ENCODE measurements at places on chromosomes 16 and 17.
A peak's percentile ranks its signal among the peaks of the same experiment; 100 is the strongest.

DNA sequence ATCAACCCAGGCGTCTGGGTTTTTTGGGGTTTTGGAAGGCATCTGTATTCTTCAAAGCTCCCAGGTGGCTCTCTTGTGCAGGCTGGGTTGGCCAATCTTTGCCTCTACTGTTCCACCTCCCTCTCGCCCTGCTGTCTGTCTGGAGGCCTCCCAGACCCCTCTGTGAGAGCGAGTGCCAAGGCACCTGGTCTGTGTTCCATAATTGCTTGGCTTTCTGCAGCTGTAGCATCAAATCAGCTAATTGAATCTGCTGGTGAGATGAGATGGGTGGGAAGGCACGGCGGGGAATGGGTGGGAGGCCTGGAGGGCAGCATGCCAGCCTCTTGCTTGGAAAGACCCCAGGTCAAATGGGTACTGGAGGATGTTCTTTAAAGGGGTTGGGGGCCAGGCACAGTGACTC, 52.5 kb upstream of the CLEC19A start:
- no peak for DNase-seq

DNA sequence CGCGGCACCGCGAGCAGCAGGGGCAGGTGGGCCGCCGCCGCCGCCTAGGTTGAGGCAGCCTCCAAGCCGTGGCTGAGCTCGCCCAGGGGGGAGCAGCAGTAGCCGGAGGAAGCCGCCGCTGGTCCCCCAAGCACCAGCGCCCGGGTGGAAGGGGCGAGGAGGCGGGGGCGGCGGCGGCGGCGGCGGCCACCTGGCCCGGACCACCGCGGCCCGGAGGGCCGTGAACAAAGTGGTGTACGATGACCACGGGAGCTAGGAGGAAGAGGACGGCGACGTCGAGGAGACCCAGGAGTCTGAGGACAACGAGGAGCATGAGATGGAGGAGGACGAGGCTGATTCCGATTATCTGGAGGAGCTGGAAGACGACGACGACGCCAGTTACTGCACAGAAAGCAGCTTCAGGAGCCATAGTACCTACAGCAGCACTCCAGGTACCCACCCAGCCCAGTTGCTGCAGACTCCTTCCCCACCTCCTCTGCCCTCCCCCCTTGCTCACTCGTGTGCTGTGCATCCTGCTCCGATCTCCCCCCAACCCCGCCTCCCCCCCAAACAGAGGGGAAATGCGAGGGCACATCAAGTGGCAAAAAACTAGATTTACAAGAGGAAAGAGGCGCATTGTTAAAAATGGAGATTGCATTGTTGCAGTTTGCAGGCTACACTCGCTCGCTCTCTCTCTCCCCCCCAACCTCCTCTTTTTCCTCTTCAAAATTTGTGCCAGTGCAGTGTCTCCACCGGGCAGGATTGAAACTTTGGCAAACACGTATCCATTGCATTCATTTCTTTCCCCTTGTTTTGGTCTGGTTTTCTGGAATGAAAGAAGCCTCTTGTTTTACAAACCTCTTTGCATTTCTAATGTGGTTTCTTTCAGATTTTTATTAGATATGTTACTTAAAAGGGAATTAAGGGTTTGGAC, 41.8 kb upstream of the AMZ2 start:
- DNase-seq: no peak

DNA sequence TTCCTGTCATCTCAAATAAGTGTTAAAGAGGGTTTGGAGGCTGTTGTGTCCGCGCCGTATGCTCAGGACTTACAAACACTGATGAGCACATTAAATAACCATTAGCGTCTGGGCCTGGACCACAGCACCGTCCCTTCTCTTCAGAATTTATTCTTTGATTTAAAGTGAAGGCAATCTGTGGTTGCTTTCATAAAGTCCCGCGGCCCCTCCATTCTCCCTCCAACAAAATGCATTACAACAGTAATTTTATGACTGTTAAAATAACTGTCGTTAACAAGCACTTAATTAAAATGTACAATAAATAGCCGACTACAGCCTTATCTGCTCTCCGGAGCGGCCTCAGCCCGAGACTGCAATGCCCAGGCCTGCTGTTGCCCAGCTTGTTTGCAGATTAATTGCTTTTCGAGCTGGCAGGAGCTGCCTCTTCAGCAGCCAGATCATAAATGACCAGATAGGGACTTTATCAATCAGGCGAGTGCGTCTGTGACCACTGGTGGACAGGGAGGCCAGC, 30.6 kb upstream of the IRX3 start:
- no peak for DNase-seq

DNA sequence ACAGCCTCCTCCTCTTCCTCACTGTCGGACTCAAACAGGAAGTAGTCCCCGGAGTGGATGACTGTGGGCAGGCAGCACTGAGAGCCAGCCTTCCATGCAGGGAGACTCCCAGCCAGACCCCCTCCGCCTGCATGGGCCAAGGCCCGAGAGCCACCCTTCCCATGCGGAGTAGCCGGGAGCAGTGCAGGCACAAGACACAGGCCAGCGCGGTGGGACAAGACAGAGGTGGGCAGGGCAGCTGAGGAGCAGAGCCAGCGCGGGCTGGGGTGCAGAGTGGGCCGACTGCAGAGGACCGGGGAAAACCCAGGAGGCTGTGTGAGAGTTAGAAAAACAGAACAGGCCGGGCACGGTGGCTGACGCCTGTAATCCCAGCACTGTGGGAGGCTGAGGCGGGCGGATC, 17.6 kb downstream of the CTU2 start:
- no peak for DNase-seq

DNA sequence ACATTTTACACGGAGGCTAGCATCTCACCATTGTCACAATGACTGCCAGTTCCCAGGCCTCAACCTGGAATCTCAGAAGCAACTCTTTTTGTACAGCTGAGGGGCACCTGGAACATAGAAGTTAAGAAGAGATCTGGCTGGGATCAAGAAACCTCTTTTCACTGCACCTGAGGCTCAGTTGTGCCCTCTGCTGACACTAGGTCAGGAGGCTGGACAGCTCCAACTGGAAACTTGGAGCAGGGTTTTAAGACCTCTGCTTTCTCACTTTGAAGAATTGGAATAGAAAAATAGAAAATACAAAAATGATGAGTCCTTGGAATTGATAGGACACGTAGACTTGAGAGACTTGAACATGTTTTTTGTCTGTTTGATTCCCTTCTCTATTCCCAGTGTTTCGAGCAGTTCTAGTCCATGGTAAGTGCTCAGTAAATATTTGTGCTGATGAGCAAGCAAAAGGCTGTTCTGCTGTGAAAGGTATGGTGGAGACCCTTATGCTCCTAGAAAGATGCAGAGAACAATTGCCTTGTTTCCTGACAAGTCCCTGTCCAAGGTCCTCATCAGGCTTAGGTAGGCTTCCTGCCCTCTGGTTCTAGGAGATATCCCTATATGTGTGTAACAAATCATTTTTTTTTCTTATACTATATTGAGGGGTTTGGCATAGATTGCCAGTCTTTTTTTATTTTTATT, 13.6 kb upstream of the PPM1D start:
- peak; percentile 30 for DNase-seq

DNA sequence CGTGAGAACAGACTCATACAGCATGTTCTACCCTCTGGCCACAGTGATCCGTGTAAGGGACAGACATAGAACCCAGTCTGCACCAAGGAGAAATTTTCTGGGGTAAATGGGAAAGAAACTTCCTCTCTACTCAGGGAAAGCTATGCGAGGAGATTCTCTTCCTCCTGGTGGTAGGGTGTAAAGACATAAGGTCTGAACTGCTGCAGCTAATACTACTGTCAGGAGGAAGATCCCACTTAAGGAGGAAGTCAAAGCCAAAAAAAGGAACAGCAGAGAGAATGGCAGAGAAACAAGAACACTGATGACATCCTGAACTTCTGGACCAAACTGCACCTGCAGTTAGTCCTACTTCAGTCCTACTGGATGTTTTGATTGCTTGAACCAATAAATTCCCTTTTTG, 7.1 kb upstream of the TM4SF5 start:
- no peak for DNase-seq

GRCh38 chr17:42759982-42760651, 910 bp upstream of the RAMP2 start:
- no peak for DNase-seq

GRCh38 chr17:81656835-81657234, 493 bp upstream of the PDE6G start:
- no peak for DNase-seq

GRCh38 chr16:51116353-51116752, 34.7 kb downstream of the SALL1 start:
- no peak for DNase-seq

DNA sequence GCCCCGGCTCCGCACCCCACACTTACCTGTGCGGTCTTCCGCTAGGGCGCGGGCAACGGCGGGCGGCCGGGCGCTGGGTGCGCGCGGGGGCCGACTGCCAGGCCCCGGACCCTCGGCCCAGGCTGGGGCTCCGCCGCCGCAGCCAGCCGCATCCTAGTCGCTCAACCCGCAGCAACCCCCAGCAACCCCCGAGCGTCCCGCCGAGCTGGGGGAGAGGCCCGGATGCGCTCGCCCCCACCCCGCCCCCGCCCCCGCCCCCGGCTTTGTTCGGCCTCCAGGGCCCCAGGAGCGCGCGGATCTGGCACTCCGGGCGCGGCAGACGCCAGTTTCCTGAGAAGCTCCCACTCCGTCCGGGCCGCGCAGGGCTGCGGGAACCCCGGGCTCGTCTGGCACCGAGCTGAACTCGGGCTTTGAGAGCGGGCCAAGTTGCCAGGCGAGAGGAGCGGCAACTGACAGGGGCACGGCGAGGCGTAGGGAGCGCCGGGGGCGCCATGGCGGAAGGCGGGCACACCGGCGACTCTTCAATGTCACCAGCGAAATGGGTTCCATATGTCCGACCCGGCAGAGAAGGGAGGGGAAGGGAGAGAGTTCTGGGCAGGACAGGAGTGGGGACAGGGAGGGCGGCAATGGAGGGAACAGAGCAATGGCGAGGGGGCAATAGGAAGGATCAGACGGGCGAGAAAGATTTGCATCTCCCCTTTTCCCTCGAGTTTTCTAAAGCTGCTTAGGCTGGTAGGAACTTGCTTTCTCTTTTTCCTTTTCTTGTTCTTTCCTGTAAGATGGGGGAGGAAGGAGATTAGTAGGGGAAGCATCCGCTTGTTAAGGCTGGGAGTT, 13.7 kb downstream of the HOXB4 start:
- DNase-seq: peak; percentile 59

- peak; percentile 83 for DNase-seq
These were observed at the start of gene VAT1 for GRCh38 chr17:43021741-43022512. Gene VAT1, minus strand, starts transcription at chr17:43022385. Its CDS starts 63 bp downstream, at chr17:43022322.

- no peak for DNase-seq
These were observed 213.3 kb downstream of the CPPED1 start for GRCh38 chr16:12590409-12590808.

- DNase-seq: no peak
These were observed 33.8 kb upstream of the CRISPLD2 start for GRCh38 chr16:84785843-84786581.

- no peak for DNase-seq
These were observed 44.2 kb downstream of the NT5M start for GRCh38 chr17:17347234-17347955.

- no peak for DNase-seq
These were observed 32.5 kb upstream of the CDH11 start for GRCh38 chr16:65154321-65154720.

DNA sequence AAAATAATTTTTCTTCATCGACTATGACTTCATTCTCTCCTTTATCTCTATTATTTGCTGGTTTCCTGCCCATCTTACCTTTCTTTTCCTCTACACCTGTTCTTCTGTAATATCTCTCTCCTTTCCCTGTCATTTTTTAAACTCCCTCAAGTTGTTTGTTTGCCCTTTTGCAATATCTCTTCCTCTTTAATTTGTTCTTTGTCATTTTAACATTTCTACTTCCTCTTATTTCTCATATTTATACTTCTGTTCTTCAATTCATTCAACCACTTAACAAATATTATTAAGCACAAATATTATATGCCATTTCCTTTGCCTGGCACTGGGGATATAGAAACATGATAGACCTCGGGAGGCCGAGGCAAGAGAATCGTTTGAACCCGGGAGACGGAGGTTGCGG, 22.6 kb downstream of the MAP3K3 start:
- DNase-seq: no peak

DNA sequence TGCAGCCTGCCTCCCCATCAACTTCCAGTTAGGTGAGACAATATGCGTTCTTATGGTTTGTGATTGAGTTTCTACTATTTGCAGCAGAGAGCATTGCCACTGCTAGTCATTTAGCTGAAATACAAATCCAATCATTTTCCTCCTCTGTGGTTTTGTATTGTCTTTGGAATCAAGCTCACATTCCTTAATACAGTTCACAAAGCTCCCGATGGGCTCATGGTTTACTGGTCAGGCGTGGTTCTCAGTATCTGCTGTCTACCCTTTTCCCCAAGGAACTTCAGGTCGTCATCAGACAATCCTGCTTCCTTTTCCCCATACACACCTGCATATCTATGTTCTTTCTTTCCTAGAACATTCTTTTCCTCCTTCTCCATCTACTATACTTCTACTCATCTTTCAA, 69.6 kb upstream of the GAS7 start:
- no peak for DNase-seq

DNA sequence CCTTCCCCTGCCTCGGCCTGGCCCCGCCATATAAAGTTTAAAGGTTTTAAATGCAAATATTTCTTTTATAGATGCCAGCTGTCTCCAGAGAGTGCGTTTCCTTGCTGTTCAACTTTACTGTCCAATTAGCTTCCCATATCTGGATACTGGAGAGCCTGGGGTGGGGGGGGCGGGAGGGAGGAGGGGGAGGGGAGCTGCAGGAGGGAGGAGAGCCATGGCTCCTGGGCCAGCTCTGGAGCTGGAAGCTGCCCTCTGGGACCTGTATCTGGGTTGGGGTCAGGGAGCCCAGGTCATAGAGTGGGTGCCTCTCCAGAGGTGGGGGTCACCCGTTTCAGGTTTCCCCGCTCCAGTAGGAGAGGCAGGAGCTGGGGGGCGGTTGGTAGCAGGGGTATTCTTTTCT, 6.2 kb upstream of the GSE1 start:
- DNase-seq: no peak

DNA sequence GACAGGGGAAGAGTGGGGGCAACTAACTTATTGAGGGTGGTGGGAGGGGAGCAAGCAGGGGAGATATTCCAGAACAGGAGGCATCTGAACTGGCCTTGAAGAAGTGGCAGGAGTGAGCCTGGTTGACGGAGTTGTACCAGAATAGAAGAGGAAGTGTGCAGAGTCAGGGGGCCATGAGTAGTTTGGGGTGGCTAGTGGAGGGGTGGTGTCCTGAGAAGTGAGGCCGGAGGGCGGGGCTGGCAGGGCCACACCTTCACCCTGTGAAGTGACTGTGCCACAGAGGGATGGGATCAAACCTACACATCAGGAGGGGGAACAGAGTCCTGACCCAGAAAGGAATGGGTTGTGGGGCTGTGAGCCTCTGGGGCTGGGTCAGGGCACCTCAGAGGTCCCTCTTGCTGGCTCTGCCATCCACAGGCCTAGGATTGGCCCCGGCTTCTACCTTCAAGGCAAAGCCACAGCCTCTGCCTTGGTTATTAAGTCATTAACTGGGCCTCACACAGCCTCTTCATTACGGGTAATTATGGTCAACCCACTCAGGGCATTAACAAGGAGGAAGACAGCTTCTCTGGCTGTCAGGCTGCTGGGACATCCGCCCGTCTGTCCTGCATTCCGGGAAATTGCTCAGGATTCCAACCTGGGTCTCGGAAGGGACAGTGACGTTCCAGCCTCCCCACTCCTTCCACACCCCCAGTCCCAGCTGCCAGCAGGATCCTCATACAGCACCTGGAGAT, 12.7 kb downstream of the SPNS2 start:
- no peak for DNase-seq

Measured in endothelial cell (in vitro differentiated cells).